Stimulated activated CD8-positive, alpha-beta memory T cell treated with anti-CD3 and anti-CD28 coated beads, Interleukin-4, amount 100 ng/mL, for 24 hours (primary cell): ENCODE measurements at places on chromosomes 1 and 21.

DNA sequence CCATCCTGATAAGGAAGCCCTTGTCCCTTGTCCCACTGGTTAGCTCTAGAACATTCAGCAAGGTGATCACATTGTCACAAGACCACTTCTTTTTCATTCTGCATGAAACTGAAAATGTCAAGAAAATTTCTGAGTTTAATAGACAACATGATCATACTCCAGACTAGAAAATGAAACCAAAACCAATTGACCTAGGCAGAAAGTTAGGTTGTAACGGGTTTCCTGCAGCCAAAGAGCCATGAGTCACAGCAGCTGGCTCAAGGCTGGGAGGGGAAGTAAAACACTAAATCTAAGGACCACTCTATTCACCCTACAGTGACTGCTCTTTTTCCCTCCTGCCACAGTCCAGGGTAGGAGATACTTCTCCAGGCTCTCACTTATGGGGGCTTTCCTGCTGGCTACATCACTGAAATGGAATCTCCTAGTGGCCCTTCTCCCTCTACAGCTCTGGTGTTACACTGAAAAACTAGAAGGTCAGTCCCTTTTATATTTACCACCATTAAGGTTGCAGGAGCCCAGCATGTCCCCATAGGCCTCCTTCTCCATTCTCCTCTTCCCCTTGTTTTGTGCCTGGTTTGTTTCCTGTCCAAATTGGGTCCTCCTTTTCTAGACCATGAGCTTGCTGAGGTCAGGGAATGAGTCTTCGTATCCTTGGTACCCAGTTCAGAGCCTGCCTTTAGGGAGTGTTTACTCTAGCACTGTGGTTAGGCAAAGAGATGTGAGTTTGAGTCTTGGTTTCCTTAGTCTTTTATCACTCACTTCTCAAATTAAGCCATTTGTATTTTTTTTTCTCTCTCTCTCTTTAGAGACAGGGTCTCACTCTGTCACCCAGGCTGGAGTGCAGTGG is 236.5 kb upstream of the JUN start:
- DNase-seq = peak; percentile 17

DNA sequence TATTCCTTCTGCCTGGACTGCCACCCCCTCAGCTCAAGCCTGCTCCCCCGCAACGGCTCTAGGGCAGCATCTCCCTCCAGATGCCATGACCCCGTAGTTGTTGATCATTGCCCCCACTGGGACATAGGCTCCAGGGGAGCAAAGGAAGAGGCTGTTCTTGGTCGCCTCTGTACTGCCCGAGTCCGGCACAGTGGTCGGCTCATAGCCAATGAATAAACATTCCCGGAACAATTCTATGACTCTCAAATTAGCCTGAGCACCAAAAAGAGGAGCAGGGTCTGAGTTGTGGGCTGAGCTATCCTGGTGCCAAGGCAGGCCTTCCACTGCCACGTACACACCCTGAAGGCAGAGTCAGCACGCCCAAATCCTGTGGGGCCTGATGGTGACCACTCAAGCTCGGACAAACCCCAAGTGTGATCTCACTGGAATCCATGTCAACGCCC is 33.1 kb downstream of the CAPZB start:
- DNase-seq = no peak

DNA sequence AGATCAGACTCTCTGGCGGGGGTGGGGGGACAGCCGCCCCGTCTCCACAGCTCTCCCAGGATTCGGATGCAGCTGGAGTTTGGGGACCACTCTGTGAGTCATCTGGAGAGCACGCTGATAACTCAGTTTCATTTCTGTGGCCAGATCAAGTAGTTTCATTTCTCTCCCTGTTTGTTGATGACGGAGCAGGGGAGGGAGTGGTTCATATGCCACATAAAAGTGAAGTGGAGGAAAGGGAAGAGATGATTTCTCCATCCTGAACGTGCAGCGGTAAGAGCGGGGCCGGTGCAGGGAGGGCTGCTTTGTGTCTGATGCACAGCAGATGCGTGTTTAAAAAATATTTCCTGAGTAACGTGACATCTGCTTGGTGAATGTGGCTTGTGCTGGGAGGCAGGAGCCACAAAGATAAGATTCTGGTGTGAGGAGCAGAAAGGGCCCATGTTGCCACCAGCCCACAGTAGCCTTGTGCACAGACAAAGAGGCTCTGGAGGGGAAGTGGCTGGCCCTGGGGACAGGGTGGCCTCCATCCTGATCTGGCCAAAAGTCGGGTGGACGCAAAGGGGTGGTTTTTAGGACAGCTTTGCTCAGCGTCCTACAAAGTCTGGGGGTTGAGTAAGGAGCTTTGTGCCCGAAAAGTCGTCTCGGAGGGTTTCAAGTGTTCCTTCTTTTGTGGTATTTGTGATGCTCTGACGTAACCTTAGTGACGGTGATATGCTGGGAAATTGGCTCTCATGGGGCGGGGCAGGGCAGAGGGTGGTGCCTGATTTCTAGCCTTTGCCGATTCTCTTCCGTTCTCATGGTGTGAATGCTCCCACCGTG is at the start of gene MX2:
Gene MX2 (plus strand): TSS at position 242 of the 819 bp plus-strand sequence. CDS start 14,880 bp downstream, outside the sequence.
- peak; percentile 36 for DNase-seq

DNA sequence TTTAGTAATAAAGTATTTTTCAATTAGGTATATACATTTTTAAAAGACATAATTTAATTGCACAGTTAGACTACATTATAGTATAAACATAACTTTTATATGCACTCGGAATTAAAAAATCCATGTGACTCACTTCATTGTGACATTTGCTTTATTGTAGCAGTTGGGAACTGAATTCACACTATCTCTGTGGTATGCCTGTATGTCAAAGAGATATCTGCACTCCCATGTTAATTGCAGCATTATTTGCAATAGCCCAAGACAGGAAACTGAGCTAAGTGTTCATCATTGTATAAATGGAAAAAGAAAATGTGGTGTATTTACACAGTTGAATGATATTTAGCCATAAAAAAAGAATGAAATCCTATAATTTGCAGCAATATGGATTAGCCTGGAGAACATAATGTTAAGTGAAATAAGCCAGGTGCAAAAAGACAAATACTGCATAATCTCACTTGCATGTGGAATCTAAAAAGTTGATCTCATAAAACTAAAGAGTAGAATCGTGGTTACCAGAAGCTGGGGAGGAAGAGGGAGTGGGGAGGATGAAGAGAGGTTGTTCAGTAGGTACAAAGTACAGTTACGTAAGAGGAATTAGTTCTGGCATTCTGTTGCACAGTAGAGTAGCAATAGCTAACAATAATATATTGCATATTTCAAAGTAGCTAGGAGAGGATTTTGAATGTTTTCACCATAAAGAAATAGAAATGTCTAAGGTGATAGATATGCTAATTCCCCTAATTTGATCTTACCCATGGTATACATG is 64.8 kb downstream of the DPT start:
- DNase-seq = no peak

- no peak for DNase-seq
Measured at GRCh38 chr1:209993061-209993830, 55.2 kb downstream of the SYT14 start.

DNA sequence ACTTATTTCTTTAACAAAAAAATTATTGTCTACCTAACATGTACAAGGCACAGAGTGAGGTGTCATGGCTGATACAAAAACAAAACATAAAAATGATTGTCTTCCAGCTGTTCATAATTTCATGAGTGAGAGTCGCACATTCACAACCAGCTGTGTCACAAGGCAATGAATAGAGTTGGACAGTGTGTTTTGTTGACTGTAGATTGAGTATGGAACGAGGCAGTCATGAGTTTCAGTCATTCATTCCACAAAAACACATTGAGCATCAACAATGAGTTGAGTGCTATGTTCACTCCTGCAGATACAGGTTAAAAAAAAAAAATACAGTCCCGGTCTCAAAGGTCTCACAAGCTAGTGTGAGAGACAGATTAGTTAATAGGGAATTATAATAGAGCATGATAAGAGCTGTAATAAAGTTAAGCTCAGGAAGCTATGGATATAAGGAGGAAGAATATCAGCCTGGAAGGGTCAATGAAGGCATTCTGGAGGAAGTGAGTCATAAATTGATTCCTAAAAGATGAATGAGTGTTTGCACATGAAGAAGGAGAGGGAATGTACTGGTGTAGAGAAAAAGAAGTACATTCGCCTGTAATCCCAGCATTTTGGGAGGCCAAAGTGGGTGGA is 47.8 kb upstream of the ARHGAP29 start:
- no peak for DNase-seq

- DNase-seq = no peak
Measured at GRCh38 chr21:23809573-23809972, 1797.7 kb downstream of the MRPL39 start.

- DNase-seq = no peak
Measured at GRCh38 chr1:71377886-71378285, 297.1 kb upstream of the ZRANB2 start.

- DNase-seq = no peak
Measured at GRCh38 chr1:30688920-30689794, 34.2 kb downstream of the MATN1 start.

- DNase-seq = no peak
Measured at GRCh38 chr1:102191723-102192122, 195.0 kb upstream of the OLFM3 start.

GRCh38 chr1:49181033-49181432 is 404.3 kb upstream of the BEND5 start:
- DNase-seq = no peak
